ENCODE measurements at places on chromosomes 12 and 14. TPM values are rescaled to one million over a fixed set of nuclear protein-coding genes. Genes with fewer than 3 reads are reported as not detected.
A peak's percentile ranks its signal among the peaks of the same experiment; 100 is the strongest.

Gene NELL2
- total RNA-seq: 145 TPM

GRCh38 chr12:108696111-108696995, 35.0 kb downstream of the CORO1C start:
- DNase-seq: no peak

DNA sequence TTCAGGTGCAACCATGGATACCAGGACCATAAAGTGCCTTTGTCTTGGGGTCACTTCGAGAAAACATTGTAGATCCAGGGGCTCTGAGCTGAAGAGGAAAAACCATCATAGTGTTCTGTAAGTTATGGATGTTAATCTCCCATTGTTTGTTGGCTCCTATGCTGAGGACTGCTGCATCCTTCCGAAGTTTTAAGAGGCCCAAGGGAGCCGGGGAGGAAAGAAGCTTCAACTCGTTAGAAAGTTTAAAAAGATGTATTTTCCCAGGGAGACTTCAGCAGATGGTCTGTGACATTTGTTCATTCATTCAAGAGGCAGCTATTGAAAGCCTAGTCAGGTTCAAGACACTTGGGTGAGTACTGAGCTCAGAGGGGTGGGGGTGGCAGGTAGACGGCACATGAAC, 378.8 kb upstream of the TBX3 start:
- DNase-seq: no peak

Gene KIF26A
- total RNA-seq: 2.7 TPM

DNA sequence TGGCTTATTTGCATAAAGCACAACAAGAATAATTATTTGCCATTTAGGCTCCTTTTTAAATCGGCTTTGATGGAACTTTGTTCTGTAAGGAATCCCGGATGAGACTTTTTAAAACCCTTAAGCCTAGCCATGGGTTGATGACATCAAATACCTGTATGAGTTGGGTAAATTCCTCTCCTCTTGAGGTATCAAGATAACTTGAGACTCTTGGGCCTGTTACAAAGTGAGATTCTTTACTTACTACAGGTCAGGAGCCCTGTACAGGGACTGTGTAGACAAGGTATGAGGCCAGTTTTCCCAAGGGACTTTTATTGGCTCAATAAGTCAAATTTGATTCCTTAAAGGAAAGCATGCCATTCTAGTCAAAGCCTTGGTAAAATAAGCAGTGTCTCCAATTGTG, 68.8 kb downstream of the HSD17B6 start:
- DNase-seq: no peak

- no peak for DNase-seq
These were observed 234.8 kb upstream of the ATP2B1 start for GRCh38 chr12:89943463-89943862.

DNA sequence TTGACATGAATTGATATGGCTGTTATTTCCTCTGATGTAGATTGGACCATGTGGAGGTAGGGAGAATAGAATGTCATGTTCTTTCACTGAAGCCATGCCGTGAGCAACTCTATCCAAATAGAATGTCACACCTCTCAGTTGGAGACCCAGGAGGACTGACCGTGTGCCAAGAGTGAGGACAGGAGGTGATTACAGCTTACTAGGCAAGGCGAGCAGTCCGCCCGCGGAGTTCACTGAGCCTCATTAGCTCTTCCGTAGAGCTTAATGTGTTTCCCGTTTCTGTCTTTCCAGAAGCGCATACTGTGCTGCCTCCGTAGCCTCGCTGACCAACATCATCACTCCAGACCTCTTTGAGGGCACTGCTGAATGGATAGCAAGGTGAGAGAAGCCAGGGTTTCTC, 45.6 kb downstream of the FNTB start:
- no peak for DNase-seq

- no peak for DNase-seq
These were observed 760.4 kb upstream of the TBX3 start for GRCh38 chr12:115444346-115444745.

DNA sequence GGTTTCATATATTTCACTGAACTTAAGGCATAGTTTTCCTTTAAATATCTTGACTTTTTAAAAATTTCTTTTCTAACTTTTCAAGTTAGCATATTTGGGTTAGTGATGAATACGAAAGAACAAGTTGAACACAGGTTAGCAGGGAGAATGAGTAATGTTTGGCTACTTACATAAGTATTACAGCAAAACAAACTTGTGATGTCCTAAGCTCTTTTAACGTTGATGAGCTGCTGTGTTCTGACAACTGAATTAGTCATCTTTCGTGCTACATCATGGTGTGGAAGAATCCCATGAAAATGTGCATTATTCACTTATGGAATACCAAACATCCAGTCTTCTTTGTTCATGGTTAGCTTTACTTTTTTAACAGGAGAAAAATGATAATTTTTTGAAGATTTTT, 36.3 kb upstream of the PDZRN4 start:
- DNase-seq: no peak

GRCh38 chr14:76456200-76456599, 80.3 kb downstream of the ESRRB start:
- no peak for DNase-seq

DNA sequence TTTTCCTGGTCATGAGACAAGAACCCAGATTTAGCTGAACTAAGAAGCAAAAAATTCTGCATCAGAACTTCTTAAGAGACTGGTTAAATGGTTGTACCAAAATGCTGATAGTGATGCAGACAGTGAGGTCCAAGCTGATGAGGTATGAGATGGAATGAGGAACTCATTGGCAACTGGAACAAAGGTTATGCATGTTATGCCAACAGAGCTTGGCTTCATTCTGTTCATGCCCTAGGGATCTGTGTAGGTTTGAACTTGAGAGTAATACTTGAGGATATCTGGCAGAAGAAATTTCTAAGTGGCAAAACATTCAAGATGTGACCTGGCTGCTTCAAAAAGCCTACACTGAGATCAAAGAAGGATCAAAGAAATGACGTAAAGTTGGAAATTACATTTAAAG, 398.0 kb downstream of the FSCB start:
- DNase-seq: no peak

- no peak for DNase-seq
These were observed 35.3 kb downstream of the SLC25A47 start for GRCh38 chr14:100358396-100358795.

Gene EIF2B2
- total RNA-seq: 37.3 TPM

Gene SERPINA9
- not detected for total RNA-seq

DNA sequence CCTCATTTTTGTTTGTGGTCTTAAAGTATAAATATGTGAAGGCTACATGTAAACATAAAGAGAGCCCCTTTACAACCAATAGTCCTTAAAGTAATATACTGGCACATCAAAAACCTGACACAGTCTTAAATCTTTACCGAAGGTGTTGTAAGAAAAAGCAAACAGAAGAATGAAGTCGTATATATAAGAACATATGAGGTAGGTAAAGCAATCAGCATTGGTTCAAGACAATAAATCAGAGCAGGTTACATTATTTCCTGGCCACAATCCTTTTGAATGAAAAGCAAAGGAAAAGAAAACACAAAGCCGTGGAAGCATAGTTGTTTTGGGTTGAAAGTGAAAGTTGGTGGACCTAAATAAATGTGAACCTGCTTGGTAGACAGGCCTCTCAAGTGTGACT, 183.7 kb upstream of the STXBP6 start:
- no peak for DNase-seq

DNA sequence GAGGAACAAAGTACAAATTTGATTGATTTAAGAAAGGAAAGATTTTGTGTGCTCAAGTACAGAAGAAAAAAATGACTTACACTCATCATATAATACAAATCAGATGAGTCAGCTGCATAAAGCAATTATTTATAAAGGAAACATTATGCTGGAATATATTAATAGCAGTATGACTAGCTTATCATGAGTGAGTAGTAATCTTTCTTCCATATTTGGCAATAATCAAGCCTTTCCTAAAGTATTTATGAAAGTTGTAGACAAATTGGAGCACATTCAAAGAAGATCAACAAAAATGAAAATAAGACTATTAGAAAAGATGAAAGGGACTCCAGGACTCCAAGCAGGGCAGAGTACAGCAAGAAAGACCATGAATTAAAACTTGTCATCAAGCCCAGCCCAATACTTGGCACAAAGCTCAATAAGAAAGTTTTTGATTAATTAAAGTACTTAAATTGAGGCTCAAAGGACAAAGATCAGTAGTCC, 32.8 kb downstream of the CCER1 start:
- no peak for DNase-seq

DNA sequence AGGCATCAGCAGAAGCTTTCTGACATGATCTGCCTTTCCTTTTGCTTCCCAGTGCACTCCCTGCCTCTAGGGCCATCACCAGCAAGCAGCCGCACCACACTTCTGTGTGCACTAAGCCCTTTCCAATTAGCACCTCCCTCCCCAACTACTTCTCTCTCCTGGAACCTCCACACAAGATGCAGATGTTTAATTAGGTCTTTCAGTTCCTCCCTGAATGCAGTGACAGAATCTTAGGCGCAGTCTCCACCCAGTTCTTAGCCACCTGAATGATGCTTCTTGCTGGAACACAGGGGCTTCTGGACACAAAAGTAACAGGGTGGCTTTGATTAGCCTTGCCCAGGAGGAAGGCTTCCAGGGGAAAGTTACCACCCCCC, 32.9 kb downstream of the NIN start:
- DNase-seq: no peak

DNA sequence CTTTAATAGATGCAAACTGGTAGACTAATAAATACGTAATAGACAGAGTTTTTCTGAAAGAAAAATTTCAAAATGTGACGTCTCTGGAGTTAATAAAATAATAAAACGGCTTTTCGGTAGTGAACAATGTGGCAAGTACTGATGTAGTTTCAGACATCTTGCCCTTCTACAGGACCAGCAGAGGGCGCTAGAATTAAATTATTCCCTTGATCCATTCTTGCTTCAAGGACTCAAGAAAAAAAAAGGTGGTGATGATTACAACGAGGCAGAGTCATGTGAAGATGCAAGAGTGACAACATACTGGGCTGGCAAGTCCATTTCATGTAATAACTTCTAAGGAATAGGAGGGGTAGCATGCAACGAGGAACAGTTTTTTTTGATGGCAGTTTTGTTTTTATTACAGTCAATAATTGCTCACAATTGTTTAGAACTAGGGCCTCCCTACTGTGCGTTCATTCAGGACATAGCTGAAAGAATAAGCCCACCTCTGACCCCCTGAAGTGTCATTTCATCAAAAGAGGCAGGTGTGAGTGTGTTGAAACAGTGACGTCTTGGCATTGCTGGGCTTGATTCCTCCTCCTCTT, 101.0 kb upstream of the GZMB start:
- DNase-seq: no peak

- no peak for DNase-seq
These were observed 13.1 kb upstream of the MMP17 start for GRCh38 chr12:131815131-131815530.

Gene CEP170B
- 99.4 TPM for total RNA-seq

- DNase-seq: no peak
These were observed 7.6 kb downstream of the KRT3 start for GRCh38 chr12:52788192-52788875.

DNA sequence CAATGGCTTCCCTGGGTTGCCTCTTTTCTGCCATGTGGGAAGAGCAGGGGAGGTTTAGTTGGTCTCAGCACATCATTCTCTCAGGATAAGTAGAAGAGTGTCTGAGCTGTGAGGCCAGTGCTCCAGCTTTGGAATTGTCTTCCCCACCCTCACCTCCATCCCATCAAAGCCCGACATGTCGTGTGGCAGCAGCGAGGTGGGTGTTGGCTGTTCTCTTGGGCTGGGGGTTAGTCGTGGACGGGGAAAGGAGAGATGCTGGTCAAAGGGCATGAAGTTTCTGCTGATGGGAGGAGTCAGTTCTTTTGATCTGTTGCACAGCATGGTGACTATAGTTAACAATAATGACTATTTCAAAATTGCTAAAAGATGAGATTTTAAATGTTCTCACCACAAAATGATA, 404.2 kb downstream of the TMEM121 start:
- DNase-seq: no peak

Gene C3AR1
- total RNA-seq: 11.1 TPM

- DNase-seq: no peak
These were observed 94.2 kb downstream of the MYF5 start for GRCh38 chr12:80810874-80811273.

DNA sequence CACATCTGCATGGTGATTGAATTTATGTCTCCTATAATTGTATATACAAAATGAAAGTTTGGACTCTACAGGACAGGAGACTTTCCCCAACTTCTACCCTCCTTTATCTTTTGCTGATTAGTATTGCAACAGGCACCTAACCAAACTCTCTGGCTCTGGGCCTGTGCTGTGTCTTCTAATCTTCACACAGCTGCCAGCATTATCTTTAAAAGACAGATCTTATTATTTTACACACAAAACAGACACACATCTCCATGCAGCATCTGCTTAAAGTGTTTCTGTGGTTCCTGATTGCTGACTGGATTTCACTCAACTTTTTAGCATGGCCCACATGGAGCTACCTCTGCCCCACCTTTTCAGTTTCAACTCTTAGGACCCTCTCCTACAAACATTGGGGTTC, 154.9 kb upstream of the PELI2 start:
- no peak for DNase-seq

DNA sequence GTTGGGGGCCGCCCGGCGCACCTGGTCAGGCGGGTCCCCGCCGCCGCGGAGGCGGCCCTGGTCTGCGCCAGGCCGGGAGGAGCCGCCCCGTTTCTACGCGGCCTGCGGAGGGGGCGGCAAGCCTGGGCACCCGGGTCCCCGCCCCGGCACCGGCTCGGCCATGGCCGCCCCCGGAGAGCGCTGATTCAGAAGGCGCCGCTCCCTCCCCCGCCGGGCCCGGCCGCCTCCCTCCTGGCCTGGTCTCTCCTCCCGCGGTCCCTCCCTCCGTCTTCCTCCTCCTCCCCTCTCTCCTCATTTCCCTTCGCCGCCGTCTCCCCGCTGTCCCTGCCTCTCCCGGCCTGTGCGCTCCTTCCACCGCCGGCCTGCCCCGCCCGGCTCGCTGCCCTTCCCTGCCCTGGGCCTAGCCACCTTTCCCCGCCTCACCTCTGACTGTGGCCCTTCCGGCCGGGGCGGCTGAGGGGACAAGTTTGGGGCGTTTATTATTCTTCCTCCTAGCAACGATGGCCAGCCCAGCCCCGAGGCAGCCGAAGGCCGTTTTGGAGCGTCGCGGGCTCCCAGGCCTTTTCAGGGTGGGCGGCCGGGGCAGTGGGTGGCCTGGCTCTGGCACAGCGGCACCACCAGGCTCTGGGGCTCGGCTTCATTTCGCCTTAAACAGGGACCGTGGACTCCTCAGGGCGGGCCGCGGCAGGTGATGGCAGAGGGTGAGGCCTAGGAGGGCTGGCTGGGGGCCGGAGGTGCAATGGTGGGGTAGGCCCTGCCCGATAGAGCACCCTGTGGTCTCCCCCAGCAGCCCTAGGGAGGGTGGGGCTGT, 768 bp downstream of the CEP170B start:
- no peak for DNase-seq

GRCh38 chr14:23376482-23377197, at the start of gene CMTM5:
Gene CMTM5, plus strand, starts transcription at chr14:23377046. Its CDS starts 206 bp downstream, at chr14:23377252.
- DNase-seq: peak; percentile 94

Gene PAX9
- not detected for total RNA-seq

GRCh38 chr12:104167519-104168458, 29.8 kb upstream of the NFYB start:
- no peak for DNase-seq
